ENCODE measurements at places on chromosomes 2 and 18. TPM values are rescaled to one million over a fixed set of nuclear protein-coding genes. Genes with fewer than 3 reads are reported as not detected.

Gene CACNB4
- 0.31 TPM for total RNA-seq

Gene IWS1
- total RNA-seq = 41.2 TPM

Gene LOXHD1
- not detected for total RNA-seq

Gene SERPINB7
- not detected for total RNA-seq

Gene C2orf15
- 3.8 TPM for total RNA-seq

Gene EIPR1
- total RNA-seq = 33.7 TPM

Gene MEP1B
- total RNA-seq = not detected

Gene TRIM43
- not detected for total RNA-seq

Gene TEKT4
- not detected for total RNA-seq

Gene CASP10
- 1.0 TPM for total RNA-seq

Gene UGT1A3
- not detected for total RNA-seq

Gene CDH2
- 32.5 TPM for total RNA-seq

Gene TAF1B
- 14.8 TPM for total RNA-seq

Gene TUBA4B
- not detected for total RNA-seq

Gene ASNSD1
- total RNA-seq = 69.1 TPM

Gene CSRNP3
- 3.7 TPM for total RNA-seq

Gene UGT1A10
- not detected for total RNA-seq

Gene VIT
- 2.4 TPM for total RNA-seq

Gene CDK15
- total RNA-seq = 8.0 TPM

Gene TCF4
- 30.7 TPM for total RNA-seq

Gene ADCYAP1
- 0.47 TPM for total RNA-seq

Gene SLC5A7
- not detected for total RNA-seq

Gene RPL31
- total RNA-seq = 1,787 TPM

Gene RAB17
- not detected for total RNA-seq

Gene ARHGAP28
- total RNA-seq = 26.4 TPM

Gene ARL5A
- 37.8 TPM for total RNA-seq

Gene TMEM163
- total RNA-seq = not detected

Gene IL1R2
- total RNA-seq = 3.3 TPM

Gene RAB31
- 38.5 TPM for total RNA-seq

Gene SP100
- 63.1 TPM for total RNA-seq

Gene MAL
- not detected for total RNA-seq

Gene RUFY4
- not detected for total RNA-seq

Gene UGT1A6
- total RNA-seq = 2.6 TPM

Gene ZSWIM2
- not detected for total RNA-seq

Gene TUBA3E
- 0.10 TPM for total RNA-seq

Gene NEMP2
- total RNA-seq = 14.6 TPM

Gene GCG
- not detected for total RNA-seq

Gene SLC8A1
- total RNA-seq = not detected

Gene CXCR4
- total RNA-seq = 0.06 TPM

Gene SEH1L
- total RNA-seq = 53.0 TPM

Gene DNAH7
- 0.02 TPM for total RNA-seq

Gene CCL20
- not detected for total RNA-seq

Gene IL18RAP
- not detected for total RNA-seq

Gene COMMD1
- 46.1 TPM for total RNA-seq

Gene ITGB1BP1
- total RNA-seq = 30.7 TPM

Gene APLF
- 2.1 TPM for total RNA-seq

Gene AFF3
- total RNA-seq = 0.37 TPM

Gene VWA3B
- not detected for total RNA-seq

Gene ZNF532
- 75.1 TPM for total RNA-seq

Gene TSN
- 58.5 TPM for total RNA-seq
